ENCODE measurements at places on chromosomes 12 and 14. TPM values are rescaled to one million over a fixed set of nuclear protein-coding genes. Genes with fewer than 3 reads are reported as not detected.

Gene GDF3
- total RNA-seq: not detected

Gene EGLN3
- total RNA-seq: 43.6 TPM

Gene KRT83
- total RNA-seq: not detected

Gene SERPINA3
- total RNA-seq: 0.09 TPM

Gene PDZRN4
- total RNA-seq: 4.6 TPM

Gene RND1
- total RNA-seq: 0.22 TPM
